ENCODE measurements at places on chromosomes 2 and 18. TPM values are rescaled to one million over a fixed set of nuclear protein-coding genes. Genes with fewer than 3 reads are reported as not detected.
A peak's percentile ranks its signal among the peaks of the same experiment; 100 is the strongest.

- H3K4me1 ChIP-seq, result no peaks in the 10 kb centered on the region
- no peaks in the 10 kb centered on the region for H3K27me3 ChIP-seq
These were observed 217.1 kb downstream of the SLC4A3 start for GRCh38 chr2:219844401-219845091.

DNA sequence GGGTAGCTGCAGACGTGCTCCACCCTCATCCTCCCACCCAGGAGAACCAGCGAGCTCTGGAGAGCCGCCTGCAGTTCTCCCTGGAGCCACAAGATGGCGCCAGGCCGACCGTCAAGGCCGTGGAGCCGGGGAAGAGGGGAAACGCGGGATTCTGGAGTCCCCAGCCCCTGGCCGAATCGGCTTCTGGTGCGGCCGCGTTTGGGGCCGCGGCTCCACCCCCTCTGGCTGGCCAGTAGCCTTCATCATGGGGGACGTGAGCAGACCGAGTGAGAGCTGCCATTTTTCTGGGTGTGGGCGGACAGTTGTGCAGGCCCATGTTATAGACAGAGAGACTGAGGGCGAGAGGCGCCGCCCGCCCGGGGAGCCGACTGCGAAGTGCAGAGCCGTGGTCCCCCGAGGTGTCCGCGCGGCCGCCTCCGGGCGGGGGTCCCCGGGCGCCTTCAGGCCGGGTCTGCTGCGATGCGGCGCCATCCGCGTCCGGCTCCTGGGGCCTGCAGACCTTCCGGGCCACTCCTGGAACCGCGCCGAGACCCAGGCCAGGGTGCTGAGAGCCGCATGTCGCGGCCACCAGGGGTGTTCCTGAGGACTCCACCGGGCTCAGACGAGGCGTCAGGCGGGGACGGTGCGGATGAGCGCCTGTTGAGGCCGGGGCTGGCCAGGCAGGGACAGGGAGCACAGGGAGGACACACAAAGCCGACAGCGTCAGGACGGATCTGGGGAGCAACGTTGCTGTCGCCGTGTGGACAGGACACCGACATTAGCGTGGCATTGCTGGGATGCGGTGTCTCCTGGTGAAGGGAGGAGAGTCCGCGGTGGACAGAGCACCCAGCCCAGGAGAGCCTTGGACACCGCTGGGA lies 418.2 kb upstream of the HS6ST1 start:
- H3K4me3 ChIP-seq, result peak overlapping the region; percentile 12
- no peaks in the 10 kb centered on the region for H3K36me3 ChIP-seq
- peaks cover 17% of the 10 kb centered on the region for H3K4me1 ChIP-seq
- H3K27ac ChIP-seq, result no peak overlapping the region
- peak; percentile 86 for DNase-seq

DNA sequence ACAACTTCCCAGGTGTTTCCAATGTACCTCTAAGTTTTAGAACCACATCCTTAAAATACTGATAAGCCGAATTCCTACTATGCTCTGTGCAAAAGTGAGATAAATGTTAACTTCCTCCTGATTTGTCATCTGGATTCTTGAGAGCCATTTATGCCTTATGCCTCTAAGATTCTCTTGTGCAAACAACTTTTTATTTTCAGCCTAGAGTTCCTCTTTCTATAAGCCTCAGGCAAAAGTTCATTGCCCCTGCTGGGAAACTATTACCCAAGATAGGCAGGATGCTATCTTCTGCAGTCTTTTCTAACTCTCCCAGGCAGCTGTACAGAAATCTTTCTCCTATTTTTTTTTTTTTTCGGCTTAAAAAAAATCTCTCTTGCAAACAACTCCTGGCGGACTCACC lies 216.1 kb downstream of the KCNJ3 start:
- H3K4me3 ChIP-seq, result no peak overlapping the region
- DNase-seq, result no peak
- no peaks in the 10 kb centered on the region for H3K36me3 ChIP-seq
- H3K27me3 ChIP-seq, result no peaks in the 10 kb centered on the region
- no peak overlapping the region for H3K27ac ChIP-seq

DNA sequence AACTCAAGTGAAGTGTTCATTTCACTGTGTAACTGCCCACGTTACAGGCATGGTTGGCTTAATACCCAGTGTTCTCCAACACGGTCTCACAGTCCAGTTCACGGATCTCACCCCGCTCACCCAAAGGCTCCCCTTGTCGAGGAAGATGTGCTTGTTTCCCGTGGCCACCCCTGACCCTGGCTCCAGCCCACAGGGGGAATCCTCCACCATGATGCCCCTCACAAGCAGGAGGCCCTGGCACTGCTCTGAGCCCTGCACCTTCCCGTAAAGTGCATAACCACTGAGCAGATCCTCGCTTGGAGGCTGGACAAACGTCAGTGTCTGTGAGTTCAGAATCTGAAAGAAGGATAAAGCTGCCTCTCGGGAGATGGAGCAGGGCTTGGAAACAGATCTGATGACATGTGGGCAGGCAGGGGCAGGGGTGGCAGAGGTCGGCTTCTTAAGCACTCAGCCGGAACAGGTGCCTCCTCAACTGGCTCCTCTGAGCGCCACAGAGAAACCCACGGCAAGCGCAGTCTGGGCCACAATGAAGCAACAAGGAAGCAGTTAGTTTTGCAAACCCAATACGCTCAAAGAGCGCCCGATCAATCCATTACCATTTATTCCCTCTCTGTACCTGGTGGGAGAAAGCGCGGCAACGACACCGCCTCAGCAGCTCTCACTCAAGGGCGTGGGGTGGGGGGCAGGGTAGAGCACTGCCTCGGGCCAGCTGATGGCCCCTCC lies 17.6 kb downstream of the HDAC4 start:
- peaks cover 55% of the 10 kb centered on the region for H3K4me1 ChIP-seq
- DNase-seq, result peak; percentile 48
- H3K4me3 ChIP-seq, result no peak overlapping the region

- DNase-seq, result no peak
- H3K27me3 ChIP-seq, result no peaks in the 10 kb centered on the region
- H3K36me3 ChIP-seq, result no peaks in the 10 kb centered on the region
- peak overlapping the region; percentile 64 for H3K27ac ChIP-seq
These were observed 15.4 kb upstream of the RMC1 start for GRCh38 chr18:23487738-23488570.

The RNASEH1 gene
- 20.5 TPM for total RNA-seq

DNA sequence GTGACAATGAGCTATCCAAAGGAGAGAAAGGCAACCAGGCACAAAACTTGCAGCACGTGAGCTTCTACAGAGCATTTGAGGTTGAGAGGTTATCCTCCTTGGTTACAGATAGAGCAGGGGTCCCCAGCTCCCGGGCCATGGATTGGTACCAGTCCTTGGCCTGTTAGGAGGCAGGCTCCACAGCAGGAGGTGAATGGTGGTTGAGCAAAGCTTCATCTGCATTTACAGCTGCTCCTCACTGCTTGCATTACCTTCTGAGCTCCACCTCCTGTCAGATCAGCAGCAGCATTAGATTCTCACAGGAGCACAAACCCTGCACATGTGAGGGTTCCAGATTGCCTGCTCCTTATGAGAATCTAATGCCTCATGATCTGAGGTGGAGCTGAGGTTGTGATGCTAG lies 57.8 kb upstream of the ST8SIA3 start:
- no peaks in the 10 kb centered on the region for H3K4me1 ChIP-seq
- no peak overlapping the region for H3K4me3 ChIP-seq
- H3K36me3 ChIP-seq, result no peaks in the 10 kb centered on the region
- H3K27me3 ChIP-seq, result no peaks in the 10 kb centered on the region
- no peak overlapping the region for H3K27ac ChIP-seq

DNA sequence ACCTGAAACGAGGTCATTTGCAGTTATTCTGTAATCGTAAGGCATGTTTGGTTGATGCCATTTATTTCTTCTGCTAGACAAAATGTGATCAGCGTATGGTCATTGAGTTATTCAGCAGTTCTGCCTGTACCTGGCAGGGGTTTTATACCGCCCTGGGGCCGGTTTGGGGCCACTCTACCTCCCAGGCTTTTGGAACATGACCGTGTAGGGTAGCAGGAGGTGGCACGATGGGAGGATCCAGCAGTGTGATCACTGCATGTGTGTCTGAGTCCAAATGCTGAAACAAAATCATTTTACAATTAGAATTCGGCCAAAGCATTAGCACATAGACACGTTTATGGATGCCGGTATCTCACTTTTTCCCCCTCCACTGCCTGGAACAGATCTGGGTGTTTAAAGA lies 26.7 kb downstream of the LPIN1 start:
- peaks cover 9% of the 10 kb centered on the region for H3K36me3 ChIP-seq
- H3K27me3 ChIP-seq, result no peaks in the 10 kb centered on the region
- H3K4me1 ChIP-seq, result no peaks in the 10 kb centered on the region
- DNase-seq, result peak; percentile 19
- H3K4me3 ChIP-seq, result no peak overlapping the region

- no peak overlapping the region for H3K27ac ChIP-seq
- H3K4me3 ChIP-seq, result no peak overlapping the region
- H3K36me3 ChIP-seq, result peaks cover 12% of the 10 kb centered on the region
- peaks cover 30% of the 10 kb centered on the region for H3K4me1 ChIP-seq
These were observed 2.1 kb downstream of the ASB1 start for GRCh38 chr2:238428866-238429265.

DNA sequence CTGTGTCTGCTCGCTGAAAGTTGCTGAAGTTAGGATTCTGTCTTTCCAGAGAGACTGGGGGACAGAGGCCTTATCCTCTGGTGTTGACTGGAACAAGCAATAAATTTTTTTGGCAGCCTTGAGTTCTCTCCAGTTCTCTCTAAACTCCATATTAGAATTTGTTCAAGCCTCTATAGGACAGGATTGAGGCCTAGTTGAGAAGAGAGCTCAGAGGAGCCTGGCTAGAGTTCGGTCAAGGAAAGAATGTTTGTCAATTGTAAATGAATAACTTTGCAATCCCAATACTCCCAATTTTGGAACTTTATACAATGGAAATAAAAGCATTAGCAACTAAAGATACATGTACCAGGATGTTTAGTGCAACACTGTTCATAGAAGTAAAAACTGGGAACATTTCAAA lies 16.7 kb upstream of the RASGRP3 start:
- H3K27me3 ChIP-seq, result no peaks in the 10 kb centered on the region
- H3K4me1 ChIP-seq, result peaks cover 12% of the 10 kb centered on the region
- H3K36me3 ChIP-seq, result no peaks in the 10 kb centered on the region
- no peak overlapping the region for H3K4me3 ChIP-seq
- DNase-seq, result no peak

The SLC1A4 gene
- 5.0 TPM for total RNA-seq

DNA sequence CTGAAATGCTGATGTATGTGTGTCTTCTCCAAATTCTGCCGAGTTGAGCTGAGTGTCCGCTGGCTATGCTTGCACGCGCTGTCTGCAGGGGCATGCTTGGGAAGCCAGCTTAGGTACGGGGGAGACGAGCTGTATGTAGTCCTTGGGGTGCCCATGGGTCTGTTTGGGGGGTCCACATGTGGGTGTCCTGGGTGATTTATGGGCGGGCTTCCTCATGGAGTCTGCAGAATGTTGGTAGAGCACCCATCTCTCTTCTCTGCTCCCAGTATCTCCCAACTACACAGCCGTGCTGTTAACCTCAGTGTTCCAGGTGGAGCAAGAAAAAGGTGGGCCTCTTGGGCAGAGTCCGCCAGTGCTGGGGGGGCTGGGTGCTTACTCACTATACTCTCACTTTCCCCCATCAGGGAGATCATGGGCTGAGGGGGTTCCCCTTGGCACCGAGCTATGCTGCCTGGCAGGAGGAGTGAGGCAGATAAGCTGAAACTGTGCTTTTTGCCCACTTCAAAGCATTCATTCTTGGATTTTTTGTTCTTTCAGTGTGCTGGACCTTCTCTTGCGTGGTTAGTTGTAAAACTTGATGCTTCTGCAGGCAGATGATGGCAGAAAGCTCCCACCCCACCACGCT lies 128.2 kb upstream of the ALKAL2 start:
- H3K4me1 ChIP-seq, result no peaks in the 10 kb centered on the region
- H3K27me3 ChIP-seq, result peaks cover 3% of the 10 kb centered on the region
- H3K36me3 ChIP-seq, result no peaks in the 10 kb centered on the region

The DYNAP gene
- total RNA-seq, result not detected

GRCh38 chr2:151999053-151999452 lies 99.8 kb downstream of the CACNB4 start:
- no peaks in the 10 kb centered on the region for H3K36me3 ChIP-seq
- no peak for DNase-seq
- no peaks in the 10 kb centered on the region for H3K27me3 ChIP-seq

GRCh38 chr2:72937356-72937669 lies 20.0 kb downstream of the EMX1 start:
- H3K4me3 ChIP-seq, result no peak overlapping the region
- H3K4me1 ChIP-seq, result no peaks in the 10 kb centered on the region
- no peaks in the 10 kb centered on the region for H3K36me3 ChIP-seq
- H3K27me3 ChIP-seq, result no peaks in the 10 kb centered on the region

The GCKR gene
- total RNA-seq, result not detected

GRCh38 chr2:168954256-168954655 lies 53.2 kb downstream of the G6PC2 start:
- no peaks in the 10 kb centered on the region for H3K4me1 ChIP-seq
- H3K36me3 ChIP-seq, result no peaks in the 10 kb centered on the region
- H3K4me3 ChIP-seq, result no peak overlapping the region
- no peak overlapping the region for H3K27ac ChIP-seq
- no peak for DNase-seq

The CHRND gene
- not detected for total RNA-seq

GRCh38 chr2:207015901-207016300 lies 76.6 kb downstream of the CPO start:
- no peaks in the 10 kb centered on the region for H3K36me3 ChIP-seq
- DNase-seq, result no peak
- no peak overlapping the region for H3K27ac ChIP-seq
- H3K4me1 ChIP-seq, result no peaks in the 10 kb centered on the region
- no peak overlapping the region for H3K4me3 ChIP-seq
- H3K27me3 ChIP-seq, result no peaks in the 10 kb centered on the region

DNA sequence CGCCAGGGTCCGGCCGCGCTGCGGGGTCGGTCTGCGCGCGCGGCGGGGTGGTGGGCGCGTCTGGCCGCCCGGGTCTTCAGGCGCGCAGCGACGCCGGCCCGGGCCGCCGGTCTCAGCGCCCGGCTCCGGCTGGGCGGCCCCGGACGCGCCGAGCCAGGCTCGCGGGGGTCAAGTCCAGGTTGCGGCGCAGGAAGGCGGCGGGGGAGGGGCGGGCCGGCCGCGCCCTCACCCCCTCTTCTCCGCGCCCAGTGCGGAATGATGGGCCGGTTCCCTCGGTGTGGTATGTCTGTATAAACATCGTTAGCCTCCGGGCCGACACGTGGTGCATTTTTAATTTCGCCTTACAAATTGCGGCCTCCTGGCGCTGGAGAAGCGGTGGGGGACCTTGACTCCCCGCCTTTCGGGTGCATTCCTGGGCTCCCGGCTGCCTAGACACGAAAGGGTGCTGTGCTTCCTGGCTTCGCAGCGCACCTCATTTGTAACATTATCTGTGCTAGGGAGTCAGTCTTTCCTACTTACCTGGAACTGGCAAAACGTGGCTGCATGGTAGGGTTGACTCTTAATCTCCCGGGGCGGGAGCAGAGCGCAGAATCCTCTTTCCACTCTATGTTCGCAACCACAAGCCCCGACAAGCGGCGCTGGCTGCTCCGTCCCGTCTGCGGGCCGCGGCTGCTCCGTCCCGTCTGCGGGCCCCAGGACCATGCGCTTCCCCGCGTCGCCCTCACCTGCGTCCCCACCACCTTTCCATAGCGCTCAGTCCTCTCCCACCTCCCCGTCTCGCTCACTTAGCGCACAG lies 69.0 kb downstream of the CTAGE1 start:
- H3K4me3 ChIP-seq, result peak overlapping the region; percentile 54
- peaks cover 7% of the 10 kb centered on the region for H3K27me3 ChIP-seq
- no peaks in the 10 kb centered on the region for H3K36me3 ChIP-seq
- H3K27ac ChIP-seq, result peak overlapping the region; percentile 60
- no peak for DNase-seq
- peaks cover 24% of the 10 kb centered on the region for H3K4me1 ChIP-seq

- H3K36me3 ChIP-seq, result no peaks in the 10 kb centered on the region
- no peak for DNase-seq
- H3K27ac ChIP-seq, result no peak overlapping the region
- no peaks in the 10 kb centered on the region for H3K4me1 ChIP-seq
These were observed 1.3 kb upstream of the HOXD4 start for GRCh38 chr2:176149939-176150583.
